NCI-H1105 treated with DMSO at 0.1 percent for 48 hours (cell line): ENCODE measurements at places on chromosomes 3 and 15.

- no peak for DNase-seq
Measured at GRCh38 chr15:95202569-95203349, 971.4 kb downstream of the MCTP2 start.

DNA sequence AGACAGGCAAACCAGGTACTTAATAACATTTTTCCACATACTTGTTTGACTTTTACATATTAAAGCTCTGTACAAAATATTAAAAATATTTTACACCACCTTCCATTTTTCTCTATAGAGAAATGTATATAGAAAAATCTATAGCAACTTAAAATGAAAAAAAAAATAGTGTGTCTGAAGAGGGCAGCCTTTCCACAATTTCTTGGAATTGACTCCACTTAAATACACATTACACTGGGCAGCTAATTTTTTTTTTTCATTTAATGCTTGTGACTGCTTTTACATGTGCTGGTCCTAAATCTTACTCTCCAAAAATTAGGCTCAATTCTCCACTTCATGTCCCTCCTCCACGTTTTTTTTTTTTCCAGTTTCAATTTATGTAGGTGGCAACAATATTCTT is 427.0 kb upstream of the RBMS3 start:
- no peak for DNase-seq

- DNase-seq = no peak
Measured at GRCh38 chr3:170734735-170735065, 135.3 kb downstream of the RPL22L1 start.

DNA sequence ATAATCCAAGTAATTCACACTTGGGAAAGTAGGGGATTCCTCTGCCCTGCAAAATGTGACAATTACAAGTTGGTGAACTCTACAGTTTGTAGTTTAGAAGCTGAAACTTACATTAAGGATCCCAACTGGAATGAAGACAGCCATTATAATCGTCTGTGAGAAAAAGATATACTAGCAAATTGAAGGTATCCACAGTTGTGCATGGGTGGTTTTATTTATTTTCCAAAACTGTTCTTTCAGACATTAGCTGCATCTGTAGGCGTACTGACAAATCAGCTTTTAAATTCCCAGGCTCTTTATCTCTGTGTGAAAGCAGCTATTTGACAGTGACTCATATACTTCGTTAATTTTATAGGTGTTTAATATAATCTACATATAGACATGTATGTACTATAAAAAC is 12.5 kb upstream of the ISL2 start:
- DNase-seq = no peak

GRCh38 chr3:111331306-111331705 is 210.7 kb upstream of the CD96 start:
- no peak for DNase-seq

DNA sequence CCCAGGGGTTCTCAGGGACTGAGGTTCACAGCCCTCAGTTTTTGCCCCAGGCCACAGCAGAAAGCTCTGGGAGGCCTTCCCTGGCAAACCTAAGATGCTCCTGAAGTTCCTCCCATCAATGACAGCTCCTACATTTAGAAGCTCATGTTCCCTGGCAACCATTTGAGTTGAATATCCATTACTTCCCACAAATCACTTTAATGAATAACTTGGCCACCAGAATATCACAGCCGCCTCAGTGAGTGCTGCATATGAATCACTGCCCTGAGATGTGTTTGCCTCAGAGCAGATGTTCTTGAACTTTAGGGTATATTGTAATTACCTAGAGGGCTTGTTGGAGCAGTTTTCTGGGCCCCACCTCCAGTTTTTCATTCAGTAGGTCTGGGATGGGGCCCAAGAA is 27.4 kb downstream of the SLCO2A1 start:
- no peak for DNase-seq

GRCh38 chr3:31505371-31506048 is 27.2 kb upstream of the STT3B start:
- DNase-seq = no peak

- DNase-seq = no peak
Measured at GRCh38 chr3:82085851-82086475, 324.5 kb upstream of the GBE1 start.

GRCh38 chr3:68057637-68058320 is 403.4 kb upstream of the SUCLG2 start:
- DNase-seq = no peak

DNA sequence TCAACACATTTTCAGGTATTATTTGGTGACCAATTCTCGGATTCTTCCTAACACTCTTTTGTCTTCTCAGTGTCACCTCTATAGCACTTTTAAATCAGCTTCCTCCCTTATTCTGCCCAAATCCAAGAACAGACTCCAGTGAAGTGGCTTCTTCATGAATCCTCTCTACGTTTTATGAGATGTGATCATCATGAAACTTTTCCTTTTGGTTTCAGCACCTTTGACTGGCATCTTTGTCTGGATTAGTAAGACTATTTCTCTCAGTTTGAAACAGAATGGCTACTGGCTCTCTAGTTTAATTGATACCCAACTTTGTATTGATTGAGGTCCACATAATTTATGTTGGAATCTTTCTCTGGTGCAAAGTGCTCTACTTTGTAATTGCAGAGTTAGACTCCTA is 45.6 kb downstream of the CMC1 start:
- no peak for DNase-seq

DNA sequence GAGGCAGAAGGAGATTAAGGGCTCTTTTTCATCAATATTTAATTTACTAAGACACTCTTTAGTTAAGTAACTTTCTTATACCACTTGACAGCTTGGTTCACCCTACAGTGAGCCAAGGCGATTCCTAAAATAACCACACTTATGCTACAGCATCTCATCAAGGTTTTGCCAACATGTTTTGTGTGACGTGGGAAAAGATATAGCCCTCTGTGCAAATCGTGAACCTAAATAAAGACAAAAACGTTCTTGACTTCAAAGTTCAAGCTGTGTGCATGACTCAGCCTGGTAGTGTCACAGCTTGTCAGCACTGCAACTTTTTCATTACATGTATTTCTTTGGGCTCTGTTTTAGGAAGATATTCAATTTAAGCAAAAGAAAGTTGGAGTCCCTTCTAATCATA is 297.0 kb upstream of the EPHA3 start:
- DNase-seq = no peak

DNA sequence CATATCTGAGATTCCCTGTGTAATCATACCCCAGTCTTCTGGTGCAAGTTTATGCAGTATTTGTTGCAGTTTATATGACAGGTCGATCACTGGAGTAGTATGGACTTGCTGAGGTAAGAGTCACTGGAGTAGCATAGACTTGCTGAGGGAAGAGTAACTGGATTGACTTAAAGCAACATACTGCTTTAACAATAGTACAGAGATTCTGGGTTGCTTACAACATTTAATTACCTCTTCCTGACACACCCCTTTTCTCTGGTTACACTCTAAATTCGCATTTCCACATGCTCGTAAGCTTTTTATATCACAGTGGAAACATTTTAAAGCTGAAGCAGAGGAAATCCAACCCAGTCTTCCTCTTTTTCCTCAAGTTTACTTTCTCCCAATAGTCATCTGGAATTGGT is 11.8 kb downstream of the AAGAB start:
- no peak for DNase-seq

- no peak for DNase-seq
Measured at GRCh38 chr15:78044407-78045155, 32.9 kb downstream of the TBC1D2B start.

DNA sequence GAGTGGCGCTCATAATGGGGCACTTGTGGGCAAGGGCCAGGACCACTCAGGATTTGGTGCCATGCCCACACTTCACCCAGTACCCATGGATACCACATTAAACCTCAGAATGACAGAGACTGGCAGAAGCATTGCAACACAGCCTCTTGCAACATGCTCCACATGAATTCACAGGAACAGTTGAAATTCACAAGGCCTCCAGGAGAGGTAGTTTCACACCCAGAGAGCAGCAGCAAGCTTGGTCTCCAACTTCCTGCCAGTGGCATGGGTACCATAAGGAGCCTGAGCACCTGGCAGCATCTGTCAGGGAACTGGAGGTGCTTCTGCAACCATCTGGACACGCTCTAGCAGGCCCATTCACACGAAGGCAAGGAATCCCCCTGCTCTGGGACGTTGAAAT is 101.0 kb downstream of the OSBPL10 start:
- DNase-seq = no peak

- DNase-seq = no peak
Measured at GRCh38 chr15:73437543-73438109, 5.3 kb upstream of the REC114 start.

DNA sequence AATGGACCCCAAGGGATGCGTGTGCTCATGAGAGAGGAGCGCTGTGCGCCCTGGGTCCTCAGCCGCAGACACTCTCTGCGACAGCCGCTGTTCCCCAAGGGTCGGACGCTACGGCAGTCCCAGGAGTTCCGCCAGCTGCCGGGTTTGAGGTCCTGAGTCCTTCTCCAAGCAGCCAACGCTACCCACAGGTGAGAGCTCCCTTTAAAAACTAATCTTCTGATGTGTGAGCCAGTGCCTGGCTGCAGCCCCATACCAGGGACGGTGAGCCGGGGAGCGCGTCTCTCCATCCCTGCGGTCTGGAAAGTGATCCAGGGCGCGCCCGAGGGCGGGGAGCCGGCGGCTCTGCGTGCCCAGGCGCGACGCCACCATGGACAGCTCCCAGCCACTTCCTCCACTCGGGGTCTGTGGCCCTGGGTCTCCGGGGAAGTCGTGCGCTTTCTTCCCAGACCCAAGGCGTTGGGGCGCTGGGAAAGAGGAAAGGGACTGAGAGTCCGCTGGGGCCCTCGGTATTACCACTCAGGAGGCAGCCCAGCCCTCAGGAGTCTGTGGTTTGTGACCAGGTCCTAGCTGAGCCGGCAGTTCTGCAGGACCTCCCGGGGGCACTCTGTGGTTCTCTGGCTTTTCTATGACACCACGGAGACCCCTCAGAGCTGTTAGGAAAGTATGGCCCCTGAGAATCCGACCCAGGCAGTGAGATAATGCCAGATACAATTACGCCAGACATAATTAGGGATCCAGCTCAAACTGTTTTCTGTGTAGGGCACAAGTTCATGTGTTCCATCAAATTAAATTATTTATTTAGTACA is 1.4 kb downstream of the CEMIP start:
- no peak for DNase-seq

DNA sequence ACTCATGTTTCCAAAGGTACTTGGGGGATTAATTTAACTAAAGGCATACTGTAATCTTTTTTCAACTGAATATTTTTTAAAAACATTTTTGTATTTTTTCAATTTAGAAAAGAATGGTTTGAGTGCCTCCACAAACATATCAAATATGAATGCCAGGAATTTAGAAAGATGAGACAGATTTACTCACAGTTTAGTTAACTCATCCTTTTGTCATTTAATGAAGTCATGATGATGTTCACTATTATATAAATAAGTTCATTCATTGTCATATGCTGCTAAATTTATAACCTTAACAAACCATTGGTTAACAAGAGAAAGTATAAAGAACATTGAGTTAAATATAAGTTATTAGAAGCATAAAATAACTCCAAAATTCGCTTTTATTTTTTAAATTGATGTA is 50.0 kb downstream of the FGF7 start:
- no peak for DNase-seq

- DNase-seq = peak; percentile 62
Measured at GRCh38 chr3:121835465-121835801, 424 bp downstream of the EAF2 start.

DNA sequence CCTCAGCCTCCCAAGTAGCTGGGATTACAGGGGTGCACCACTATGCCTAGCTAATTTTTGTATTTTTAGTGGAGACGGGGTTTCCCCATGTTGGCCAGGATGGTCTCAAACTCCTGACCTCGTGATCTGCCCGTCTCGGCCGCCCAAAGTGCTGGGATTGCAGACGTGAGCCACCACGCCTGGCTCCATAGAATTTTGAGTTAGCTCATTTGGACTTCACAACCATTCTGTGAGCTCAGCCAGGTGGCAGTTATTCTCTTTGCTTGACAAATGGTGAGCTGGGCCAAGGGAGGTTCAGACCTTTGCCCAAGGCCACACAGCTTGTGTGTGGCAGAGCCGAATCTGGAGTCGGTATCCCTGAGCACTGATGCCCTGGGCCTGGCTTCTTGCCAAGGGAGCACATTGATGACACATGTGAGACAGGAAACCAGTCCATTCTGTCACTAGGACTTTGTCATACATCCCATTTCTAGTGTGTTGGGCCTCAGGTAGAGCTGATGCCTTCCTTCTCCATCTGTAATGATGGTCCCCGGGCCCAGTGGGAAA is 17.6 kb downstream of the PODXL2 start:
- DNase-seq = no peak

- no peak for DNase-seq
Measured at GRCh38 chr15:80026310-80026709, 33.2 kb upstream of the ZFAND6 start.

DNA sequence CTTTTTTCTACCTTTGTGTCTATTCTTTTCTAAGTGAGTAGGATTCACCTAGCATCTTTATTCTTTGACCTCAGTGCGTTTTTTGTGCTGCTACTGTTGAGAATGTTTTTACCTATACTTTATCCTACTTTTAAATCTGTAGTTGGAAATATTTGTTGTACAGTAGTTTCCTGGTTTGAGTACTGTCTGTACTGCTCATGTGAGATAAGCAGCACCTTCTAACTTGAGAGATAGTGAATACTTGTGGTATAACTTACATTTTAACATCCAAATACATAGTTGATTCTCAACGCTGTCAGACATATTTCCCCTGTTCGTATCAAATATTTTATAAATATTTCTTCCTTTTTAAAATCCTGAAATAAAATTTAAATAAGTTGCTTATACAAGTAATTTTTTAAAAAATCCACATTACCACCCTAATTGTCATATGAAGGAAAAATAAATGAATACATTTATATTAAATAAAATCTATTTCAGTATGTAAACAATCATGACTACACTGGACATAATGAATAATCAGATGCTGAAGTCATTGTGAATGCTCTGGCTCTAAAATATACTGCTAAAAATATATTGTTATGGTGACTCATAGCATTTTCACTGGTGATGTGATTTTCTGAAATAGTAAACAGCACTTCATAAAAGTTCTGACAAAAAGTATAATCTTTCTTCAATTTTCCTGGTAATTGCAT is 17.4 kb downstream of the ATP11B start:
- no peak for DNase-seq

DNA sequence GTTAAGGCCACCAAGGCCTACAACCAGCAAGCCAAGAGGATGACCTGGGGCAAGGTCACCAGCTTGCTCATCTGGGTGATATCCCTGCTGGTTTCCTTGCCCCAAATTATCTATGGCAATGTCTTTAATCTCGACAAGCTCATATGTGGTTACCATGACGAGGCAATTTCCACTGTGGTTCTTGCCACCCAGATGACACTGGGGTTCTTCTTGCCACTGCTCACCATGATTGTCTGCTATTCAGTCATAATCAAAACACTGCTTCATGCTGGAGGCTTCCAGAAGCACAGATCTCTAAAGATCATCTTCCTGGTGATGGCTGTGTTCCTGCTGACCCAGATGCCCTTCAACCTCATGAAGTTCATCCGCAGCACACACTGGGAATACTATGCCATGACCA is 3.6 kb downstream of the CXCR6 start:
- no peak for DNase-seq

GRCh38 chr3:102114264-102114979 is 265.1 kb downstream of the NFKBIZ start:
- no peak for DNase-seq
